Activated CD4-positive, alpha-beta T cell treated with anti-CD3 and anti-CD28 coated beads for 4 hours (primary cell): ENCODE measurements at places on chromosomes 3 and 15.

DNA sequence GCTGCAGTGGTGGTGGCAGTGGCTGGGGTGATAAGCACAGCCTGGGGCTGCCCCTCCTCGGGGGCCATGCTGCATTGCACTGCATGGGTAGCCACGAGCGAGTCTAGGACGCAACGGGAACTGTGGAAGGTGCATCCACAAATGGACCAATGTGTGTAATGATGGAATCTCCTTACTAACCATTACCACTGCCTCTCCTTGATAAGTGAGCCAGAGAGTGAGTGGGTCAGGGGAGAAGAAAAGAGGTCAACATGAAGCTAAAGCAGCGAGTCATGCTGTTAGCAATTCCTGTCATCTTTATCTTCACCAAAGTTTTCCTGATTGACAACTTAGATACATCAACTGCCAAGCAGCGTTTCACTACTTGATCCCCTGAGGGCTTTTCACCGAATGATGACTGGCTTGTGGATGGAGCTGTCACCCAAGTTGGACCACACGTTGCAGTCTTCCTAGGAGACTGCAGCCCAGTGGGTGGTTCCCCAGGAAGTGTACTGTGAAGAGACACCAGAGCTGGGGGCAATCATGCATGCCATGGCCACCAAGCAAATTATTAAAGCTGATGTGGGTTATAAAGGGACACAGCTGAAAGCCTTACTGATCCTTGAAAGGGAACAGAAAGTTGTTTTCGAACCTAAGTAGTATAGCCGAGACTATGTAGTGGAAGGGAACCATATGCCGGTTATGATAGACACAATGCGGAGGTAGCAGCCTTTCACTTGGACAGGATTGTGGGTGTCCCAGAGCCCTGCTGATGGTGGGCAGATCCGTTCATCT, 20.6 kb downstream of the SAMD7 start:
- DNase-seq = no peak

DNA sequence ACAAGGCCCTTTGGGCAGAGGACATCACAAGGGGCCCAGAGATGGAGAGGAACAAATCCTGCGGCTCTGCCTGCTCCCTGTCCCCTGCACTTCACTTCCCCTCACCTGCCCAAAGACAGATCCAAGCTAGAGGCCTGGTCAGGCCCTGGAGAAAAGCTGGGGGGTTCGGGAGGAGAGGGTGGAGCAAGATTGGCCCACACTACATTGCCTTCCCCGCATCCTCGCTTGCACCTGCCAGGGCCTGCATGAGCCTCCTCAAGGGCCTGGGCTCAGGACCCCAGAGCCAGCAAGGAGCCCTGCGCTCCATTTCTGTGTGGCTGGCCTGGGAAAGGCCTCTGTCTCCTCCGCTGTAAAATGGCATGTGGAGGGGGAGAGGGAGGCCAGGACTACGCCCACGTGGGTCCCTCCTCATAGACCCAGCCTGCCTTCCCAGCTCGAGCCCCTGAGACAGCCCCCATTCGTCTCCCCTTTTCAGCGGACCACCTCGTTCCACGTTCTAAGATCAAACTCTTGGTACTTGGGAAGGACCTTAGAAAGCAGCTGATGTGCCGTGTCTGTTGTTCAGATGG, 106.0 kb downstream of the HMG20A start:
- no peak for DNase-seq

- DNase-seq = no peak
Measured at GRCh38 chr3:30890907-30891306, 3.6 kb downstream of the GADL1 start.

DNA sequence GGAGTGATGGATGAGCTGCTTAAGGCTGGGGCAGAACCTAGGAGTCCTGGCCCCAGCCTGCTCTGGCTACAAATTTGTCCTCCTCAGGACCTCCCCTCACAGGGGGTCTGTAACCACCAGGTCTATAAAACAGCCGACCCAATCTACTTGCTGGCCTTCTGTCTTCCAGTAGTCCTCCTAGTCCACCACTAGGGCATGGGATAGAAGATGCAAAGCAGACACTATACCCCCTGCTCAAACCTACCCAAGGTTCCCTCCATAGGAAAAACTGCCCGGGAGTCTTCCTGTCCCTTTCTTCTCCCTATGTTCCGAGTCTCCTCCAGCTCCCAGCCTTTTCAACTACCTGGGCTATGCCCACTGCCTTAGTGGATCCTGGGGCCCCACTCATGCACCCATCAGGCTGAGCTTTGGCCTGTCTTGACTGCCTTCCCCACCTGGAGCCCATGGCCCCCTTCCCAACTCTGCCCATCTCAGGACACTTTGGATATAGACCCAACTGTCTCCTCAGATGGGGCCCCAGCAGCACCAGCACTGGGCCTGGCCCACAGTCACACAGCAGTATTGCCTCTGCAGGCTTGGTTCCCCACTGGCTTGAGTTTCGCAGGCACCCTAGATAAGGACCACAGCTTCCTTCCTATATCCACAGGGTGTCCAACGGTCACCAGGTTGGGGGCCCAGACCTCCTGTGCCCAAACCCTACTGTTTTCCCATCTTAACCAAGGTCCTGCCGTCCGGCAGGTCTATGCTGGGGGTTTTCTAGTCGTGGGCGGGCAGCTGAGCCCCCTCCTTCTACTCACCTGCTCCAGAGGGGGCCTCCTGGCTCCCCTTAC, 1.1 kb downstream of the HYAL3 start:
- DNase-seq = no peak

DNA sequence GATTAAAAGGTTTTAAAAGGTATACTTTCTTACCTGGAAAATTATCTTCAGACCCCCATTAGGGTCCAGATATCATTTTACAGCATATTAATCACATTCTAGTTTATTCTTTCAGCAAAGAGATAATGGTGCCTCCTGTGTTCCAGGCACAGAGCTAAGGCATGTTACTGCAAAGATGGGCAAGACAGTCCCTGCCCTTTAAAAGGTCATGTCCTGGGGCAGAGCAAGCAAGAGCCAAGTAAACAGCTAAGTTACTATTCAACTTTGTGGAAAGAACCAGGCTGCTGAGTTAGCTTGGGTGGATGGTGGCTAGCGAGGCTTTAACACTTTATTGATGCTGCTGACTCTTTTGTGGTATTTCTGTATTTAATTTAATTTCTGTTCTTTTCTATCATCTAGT, 75.0 kb downstream of the LRRC28 start:
- DNase-seq = no peak

GRCh38 chr3:880371-880770, 212.5 kb upstream of the CNTN6 start:
- DNase-seq = no peak

DNA sequence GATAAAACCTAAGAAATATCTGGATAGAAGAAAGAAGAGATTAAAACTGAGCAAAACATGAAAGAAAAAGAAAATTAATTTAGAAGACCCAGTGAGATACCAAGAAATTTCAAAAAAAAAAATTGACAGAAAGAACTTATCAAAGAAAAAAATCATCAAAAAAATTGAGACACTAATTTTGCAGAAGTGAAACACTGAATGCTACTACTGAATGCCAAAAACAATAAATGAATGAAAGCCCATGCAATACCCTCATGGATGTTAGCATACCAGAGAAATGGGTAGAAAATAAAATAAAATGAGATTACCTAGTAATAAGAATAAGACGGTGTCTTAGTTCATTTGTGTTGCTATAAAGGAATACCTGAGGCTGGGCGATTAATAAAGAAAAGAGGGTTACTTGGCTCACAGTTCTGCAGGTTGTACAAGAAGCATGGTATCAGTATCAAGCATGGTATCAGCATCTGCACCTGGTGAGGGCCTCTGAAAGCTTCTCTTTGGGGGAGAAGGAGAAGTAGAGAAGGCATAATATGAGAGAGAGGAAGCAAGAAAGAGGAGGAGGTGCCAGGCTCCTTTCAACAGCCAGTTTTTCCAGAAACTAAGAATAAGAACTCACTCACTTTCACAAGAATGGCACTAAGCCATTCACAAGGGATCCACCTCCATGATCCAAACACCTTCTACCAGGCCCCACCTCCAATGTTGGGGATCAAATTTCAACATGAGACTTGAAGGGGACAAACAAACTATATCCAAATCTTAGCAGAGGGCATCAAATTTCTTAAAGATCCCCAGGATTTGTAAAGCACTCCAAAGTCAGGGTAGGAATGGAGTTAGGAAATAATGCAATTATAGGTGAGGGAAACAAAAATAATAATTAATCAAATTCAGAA, 73.2 kb downstream of the BTLA start:
- DNase-seq = no peak

DNA sequence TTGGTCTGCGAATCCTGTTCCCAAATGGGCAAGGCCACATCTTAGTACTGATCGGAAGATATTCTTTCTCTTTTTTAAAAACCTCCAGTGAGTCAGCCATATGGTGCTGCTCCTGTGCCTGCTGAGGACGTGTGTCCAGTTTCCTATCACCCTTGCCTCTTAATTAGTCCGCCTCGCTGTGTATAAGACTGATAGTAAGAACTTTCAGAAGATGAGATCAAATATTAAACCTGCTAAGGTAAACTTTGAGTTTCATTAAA, 612 bp downstream of the UBA5 start:
- no peak for DNase-seq

GRCh38 chr3:67192466-67192865, 194.4 kb downstream of the KBTBD8 start:
- no peak for DNase-seq

- DNase-seq = no peak
Measured at GRCh38 chr15:87653646-87654045, 602.9 kb downstream of the NTRK3 start.

DNA sequence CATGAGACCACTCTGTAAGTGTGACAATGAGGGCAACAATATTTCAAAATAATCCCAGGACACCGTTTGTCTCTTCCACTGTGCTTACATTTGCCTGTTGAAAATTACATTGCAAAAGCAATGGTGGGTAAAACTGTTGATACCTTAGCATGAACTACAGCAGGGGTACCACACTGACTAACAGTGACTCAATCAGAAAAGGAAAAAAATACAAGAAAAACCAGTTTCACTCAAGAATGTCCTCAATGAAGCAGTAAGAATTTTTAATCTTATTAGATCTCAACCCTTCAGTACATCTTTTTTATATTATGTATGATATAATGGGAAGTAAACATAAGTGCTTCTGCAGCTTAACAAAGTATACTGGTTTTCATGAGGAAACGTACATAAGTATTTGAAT, 1.6 kb upstream of the CCDC54 start:
- no peak for DNase-seq

- DNase-seq = no peak
Measured at GRCh38 chr3:139198186-139198585, 145.6 kb upstream of the MRPS22 start.

- no peak for DNase-seq
Measured at GRCh38 chr3:177034832-177035475, 162.3 kb downstream of the TBL1XR1 start.
